ENCODE measurements at places on chromosomes 7 and 10. TPM values are rescaled to one million over a fixed set of nuclear protein-coding genes. Genes with fewer than 3 reads are reported as not detected.

DNA sequence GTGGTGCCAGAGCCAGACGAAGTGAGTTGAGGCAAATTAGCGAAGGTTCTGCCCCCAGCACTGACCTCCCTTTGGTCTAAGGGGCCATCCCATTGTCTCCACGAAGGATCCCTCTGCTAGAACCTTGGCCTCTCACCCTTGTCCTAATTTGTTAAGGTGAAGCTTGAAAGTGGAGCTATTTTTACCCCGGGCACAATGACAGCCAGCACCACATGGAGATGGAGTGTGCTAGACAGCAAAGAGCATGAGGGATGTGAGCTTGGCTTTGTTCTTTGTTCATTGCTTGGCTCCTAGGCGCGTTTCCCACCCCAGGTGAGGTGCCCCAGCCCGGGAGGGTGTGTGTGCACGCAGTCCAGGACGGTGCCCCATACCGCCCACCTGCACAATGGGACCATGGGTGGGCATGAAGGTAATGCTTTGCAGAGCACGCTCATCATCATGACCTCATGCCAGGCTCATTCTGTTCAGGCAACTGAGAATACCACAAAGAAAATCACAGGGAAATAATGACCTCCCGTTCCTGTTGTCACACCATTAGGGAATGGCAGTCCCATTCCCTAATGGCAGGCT lies 361.0 kb upstream of the FZD8 start:
- H3K27me3 ChIP-seq: no peaks in the 10 kb centered on the region
- no peaks in the 10 kb centered on the region for H3K36me3 ChIP-seq
- no peaks in the 10 kb centered on the region for H3K4me1 ChIP-seq
- H3K27ac ChIP-seq: no peak overlapping the region
- no peak for DNase-seq

SAP25 gene
- total RNA-seq: 13.8 TPM

GRCh38 chr7:116876664-116877442 lies 14.5 kb downstream of the CAPZA2 start:
- H3K4me1 ChIP-seq: peaks cover 39% of the 10 kb centered on the region
- no peak for DNase-seq
- H3K4me3 ChIP-seq: no peak overlapping the region
- H3K27me3 ChIP-seq: no peaks in the 10 kb centered on the region

MMP21 gene
- 0.10 TPM for total RNA-seq

DNA sequence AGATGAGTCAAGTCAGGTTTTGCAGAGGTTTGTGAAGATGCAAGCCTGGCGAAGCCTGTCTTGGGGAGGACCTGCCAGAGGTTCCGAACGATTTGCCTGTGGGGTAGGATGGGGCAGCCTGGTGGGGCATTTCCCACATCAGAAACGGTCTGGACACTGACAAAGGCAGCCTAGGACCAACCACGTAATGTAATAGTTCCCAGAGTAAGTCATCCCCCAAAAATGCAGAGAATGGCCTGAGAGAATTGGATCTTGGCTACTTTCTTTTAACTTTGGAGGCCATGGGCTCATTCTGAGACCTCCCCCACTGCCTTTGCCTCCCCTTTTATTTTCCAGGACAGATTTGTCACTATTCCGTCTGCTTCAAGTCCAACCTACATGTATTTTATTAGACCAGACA lies 168.9 kb upstream of the SH2B2 start:
- DNase-seq: no peak
- peaks cover 57% of the 10 kb centered on the region for H3K36me3 ChIP-seq
- H3K4me1 ChIP-seq: peaks cover 13% of the 10 kb centered on the region
- no peaks in the 10 kb centered on the region for H3K27me3 ChIP-seq
- H3K27ac ChIP-seq: no peak overlapping the region

- peaks cover 60% of the 10 kb centered on the region for H3K4me1 ChIP-seq
- no peaks in the 10 kb centered on the region for H3K27me3 ChIP-seq
- no peak for DNase-seq
These were observed 900 bp downstream of the MKLN1 start for GRCh38 chr7:131328377-131329175.

GRCh38 chr10:47238331-47239095 lies 61.5 kb upstream of the GDF10 start:
- H3K4me1 ChIP-seq: peaks cover 2% of the 10 kb centered on the region
- H3K27ac ChIP-seq: no peak overlapping the region
- no peak overlapping the region for H3K4me3 ChIP-seq
- no peaks in the 10 kb centered on the region for H3K36me3 ChIP-seq
- no peaks in the 10 kb centered on the region for H3K27me3 ChIP-seq
- DNase-seq: no peak

DNA sequence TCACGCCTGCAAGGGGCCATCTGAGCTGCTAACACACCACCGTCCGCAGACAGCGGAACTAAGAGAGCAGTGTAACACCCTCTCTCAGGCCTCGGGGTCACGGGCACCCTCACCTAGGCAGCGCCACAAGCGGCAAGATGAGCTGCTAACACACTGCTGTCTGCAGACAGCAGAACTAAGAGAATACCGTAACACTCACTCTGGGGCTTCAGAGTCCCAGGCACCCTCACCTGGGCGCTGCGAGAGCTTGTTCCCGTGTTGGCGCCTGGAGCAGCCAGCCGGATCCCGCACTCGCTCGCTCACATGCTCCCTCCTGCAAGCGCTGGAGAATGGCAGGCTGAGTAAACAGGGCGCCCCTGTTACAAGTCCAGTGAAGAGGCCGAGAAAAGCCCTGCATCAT lies 160.2 kb downstream of the SRPK2 start:
- H3K27me3 ChIP-seq: no peaks in the 10 kb centered on the region
- H3K4me1 ChIP-seq: peaks cover 18% of the 10 kb centered on the region
- DNase-seq: no peak
- H3K36me3 ChIP-seq: peaks cover 30% of the 10 kb centered on the region
- no peak overlapping the region for H3K27ac ChIP-seq

- no peak overlapping the region for H3K4me3 ChIP-seq
- H3K4me1 ChIP-seq: no peaks in the 10 kb centered on the region
- DNase-seq: no peak
- H3K27ac ChIP-seq: no peak overlapping the region
- no peaks in the 10 kb centered on the region for H3K27me3 ChIP-seq
- H3K36me3 ChIP-seq: no peaks in the 10 kb centered on the region
These were observed 154.6 kb upstream of the POT1 start for GRCh38 chr7:125084196-125084595.

FZD8 gene
- total RNA-seq: 0.22 TPM

DNA sequence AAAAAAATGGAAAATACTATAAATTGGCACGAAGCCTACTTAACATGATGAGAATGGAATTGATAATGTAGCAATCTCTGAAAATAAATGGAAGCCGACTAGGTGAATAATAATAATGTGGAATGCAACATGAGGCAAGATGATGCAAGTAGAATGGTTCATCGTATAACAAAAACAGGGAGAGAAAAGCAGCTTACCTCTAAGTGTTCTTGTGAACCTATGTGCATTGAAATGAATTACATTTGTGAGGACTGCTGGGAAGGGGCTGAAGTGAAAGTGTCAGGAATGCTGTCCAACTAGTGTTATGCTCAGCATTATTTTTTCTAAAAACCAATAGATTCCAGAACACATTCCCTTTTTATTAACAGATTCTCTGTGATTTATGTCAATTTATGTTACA lies 440.6 kb upstream of the LRRN3 start:
- DNase-seq: no peak
- H3K4me1 ChIP-seq: no peaks in the 10 kb centered on the region
- no peak overlapping the region for H3K4me3 ChIP-seq
- H3K36me3 ChIP-seq: no peaks in the 10 kb centered on the region
- no peak overlapping the region for H3K27ac ChIP-seq

EIF5AL1 gene
- total RNA-seq: 1.4 TPM

- H3K27me3 ChIP-seq: no peaks in the 10 kb centered on the region
- H3K4me1 ChIP-seq: no peaks in the 10 kb centered on the region
- no peak overlapping the region for H3K27ac ChIP-seq
- no peaks in the 10 kb centered on the region for H3K36me3 ChIP-seq
These were observed 97.2 kb upstream of the INSYN2A start for GRCh38 chr10:127293640-127294039.

GRCh38 chr10:93554760-93555432 lies 11.6 kb upstream of the FFAR4 start:
- DNase-seq: peak; percentile 31
- peaks cover 2% of the 10 kb centered on the region for H3K27me3 ChIP-seq
- no peaks in the 10 kb centered on the region for H3K36me3 ChIP-seq
- no peak overlapping the region for H3K27ac ChIP-seq
- H3K4me3 ChIP-seq: no peak overlapping the region
- no peaks in the 10 kb centered on the region for H3K4me1 ChIP-seq

PPP1R17 gene
- total RNA-seq: not detected

DNA sequence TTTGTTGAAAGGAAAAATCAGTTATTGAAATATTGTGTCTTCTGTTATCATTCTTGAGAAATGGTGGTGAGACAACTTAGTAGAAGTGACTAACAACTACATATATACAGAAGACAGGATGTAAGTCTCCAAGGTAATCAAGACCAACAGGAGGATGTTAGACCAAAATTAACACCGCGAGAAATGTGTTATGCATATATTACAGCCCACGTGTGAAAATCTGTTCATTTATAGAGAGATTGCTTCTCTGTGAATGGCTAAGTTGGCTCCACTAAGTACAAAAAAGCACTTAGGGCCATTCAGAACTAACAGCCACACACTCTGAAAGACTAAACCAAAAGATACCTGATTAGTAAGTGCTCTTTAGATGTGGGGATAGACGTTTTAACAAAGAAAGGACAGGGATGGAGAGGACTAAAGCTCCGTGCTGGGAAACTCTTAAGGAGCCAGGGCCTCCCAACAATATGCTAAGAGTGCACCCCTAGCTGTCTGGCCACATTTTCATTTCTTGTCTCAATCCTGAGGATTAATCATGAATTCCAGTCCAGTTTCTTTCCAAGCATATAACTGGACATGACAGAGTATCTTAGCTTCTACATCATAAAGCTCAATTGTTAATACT lies 26.5 kb downstream of the HDAC9 start:
- H3K4me3 ChIP-seq: peak overlapping the region; percentile 45
- H3K4me1 ChIP-seq: peaks cover 90% of the 10 kb centered on the region
- DNase-seq: no peak
- H3K27ac ChIP-seq: peak overlapping the region; percentile 97
- H3K27me3 ChIP-seq: no peaks in the 10 kb centered on the region
- H3K36me3 ChIP-seq: peaks cover 13% of the 10 kb centered on the region

FAM237B gene
- total RNA-seq: not detected

CLCN1 gene
- not detected for total RNA-seq

DNA sequence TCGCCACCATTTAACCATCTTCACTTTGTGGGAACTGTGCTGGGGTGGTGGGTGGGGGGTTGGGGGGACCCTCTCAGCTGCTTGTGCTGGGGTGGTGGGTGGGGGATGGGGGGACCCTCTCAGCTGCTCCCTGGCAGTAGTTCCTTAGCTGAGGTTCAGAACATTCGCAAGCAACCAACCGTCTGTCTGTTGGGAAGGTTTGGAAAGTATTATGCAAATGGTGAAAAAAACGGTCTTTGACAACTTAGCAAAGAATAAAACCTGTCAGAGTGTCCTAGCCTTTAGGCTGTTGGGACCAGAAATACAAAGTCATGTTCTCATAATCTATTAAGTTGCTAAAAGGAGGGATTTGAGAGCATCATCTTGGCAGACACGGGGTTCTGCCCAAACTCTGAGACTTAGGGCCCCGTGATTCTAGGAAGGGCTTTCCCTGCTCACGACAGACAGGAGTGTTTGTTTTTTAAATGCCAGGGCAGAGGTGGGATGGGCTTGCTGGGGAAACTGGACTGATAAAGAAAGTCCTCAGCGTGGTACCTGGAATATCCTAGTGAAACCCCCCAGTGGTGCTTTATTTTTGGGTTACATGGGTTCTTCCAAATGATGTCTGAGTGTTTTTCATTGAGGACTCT lies 14.1 kb upstream of the SRGN start:
- no peak overlapping the region for H3K27ac ChIP-seq
- no peak overlapping the region for H3K4me3 ChIP-seq

DNA sequence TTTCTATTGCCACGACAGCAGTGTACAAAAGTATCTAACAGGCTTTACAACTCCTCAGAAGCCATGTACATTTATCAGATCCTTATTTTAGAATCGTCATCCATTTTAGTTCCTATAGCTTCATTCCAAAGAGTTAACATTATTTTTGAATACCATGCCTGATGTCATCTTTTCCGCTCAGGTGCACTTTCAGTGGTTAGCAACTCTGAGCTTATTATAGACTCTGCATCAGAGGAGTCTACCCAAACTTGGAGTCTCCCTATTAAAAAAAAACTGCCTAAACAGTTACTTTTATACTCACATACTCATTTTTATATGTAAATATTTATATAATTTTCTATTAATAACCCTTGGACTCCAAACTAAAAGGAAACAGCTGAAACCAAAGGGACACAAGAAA lies 31.6 kb upstream of the PRSS37 start:
- DNase-seq: no peak
- no peak overlapping the region for H3K27ac ChIP-seq
- H3K27me3 ChIP-seq: no peaks in the 10 kb centered on the region
- no peaks in the 10 kb centered on the region for H3K36me3 ChIP-seq
- no peaks in the 10 kb centered on the region for H3K4me1 ChIP-seq

DNA sequence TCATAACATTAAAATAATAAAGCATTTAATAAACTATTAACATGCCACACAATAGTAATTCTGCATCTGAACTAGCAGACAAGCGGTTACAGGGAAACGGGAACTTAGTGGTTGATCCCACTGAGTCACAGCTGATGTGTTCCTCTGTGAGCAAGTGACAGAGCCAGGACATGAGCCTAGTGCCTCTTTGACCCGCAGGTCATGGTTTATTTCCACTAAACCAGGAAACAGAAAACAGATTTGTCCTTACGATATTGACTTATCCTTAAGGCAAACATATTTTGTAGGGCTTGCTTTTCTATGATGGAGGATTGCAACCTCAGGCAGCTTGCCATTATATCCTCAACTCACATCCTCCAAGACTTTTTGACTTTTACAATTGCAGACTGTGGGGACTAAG lies 987.3 kb downstream of the CCSER2 start:
- H3K36me3 ChIP-seq: no peaks in the 10 kb centered on the region
- no peak for DNase-seq
- H3K4me3 ChIP-seq: no peak overlapping the region
- no peaks in the 10 kb centered on the region for H3K4me1 ChIP-seq
- H3K27ac ChIP-seq: no peak overlapping the region

DNA sequence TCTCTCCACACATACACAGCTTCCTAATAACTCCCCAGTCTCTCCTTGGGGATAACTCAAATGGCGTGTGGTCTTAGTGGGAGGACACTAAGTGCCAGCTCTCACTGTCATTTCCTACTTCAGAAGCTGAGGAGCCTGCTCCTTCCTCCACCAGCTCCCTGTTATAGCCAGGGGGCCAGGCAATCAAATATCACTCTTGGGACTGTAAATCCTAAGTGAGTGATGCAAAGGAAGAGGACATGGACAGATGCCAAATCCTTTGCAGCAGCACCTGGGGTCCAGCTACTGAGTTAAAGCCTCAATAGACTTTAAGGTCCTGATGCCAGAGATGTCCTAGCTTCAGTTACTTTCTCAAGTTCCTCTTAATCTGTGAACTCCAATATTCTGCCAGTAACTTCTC lies 34.1 kb downstream of the SEM1 start:
- DNase-seq: no peak
- H3K36me3 ChIP-seq: peaks cover 27% of the 10 kb centered on the region
- H3K4me3 ChIP-seq: no peak overlapping the region
- H3K27ac ChIP-seq: no peak overlapping the region
- no peaks in the 10 kb centered on the region for H3K4me1 ChIP-seq

PAPOLB gene
- total RNA-seq: 0.07 TPM

RBM48 gene
- total RNA-seq: 21.6 TPM

- no peak for DNase-seq
- H3K4me3 ChIP-seq: no peak overlapping the region
- no peaks in the 10 kb centered on the region for H3K36me3 ChIP-seq
- no peaks in the 10 kb centered on the region for H3K4me1 ChIP-seq
- peaks cover 9% of the 10 kb centered on the region for H3K27me3 ChIP-seq
- H3K27ac ChIP-seq: no peak overlapping the region
These were observed 596.6 kb downstream of the SDK1 start for GRCh38 chr7:3897430-3898372.

DYNC1I1 gene
- total RNA-seq: not detected

Data from activated B cell treated with CpG ODN at 0.5 μM for 24 hours (primary cell).